ENCODE measurements at places on chromosomes 1 and 21. TPM values are rescaled to one million over a fixed set of nuclear protein-coding genes. Genes with fewer than 3 reads are reported as not detected.

GRCh38 chr1:176566004-176566975 lies 103.3 kb downstream of the PAPPA2 start:
- no peak overlapping the region for H3K4me3 ChIP-seq
- H3K4me1 ChIP-seq: no peaks in the 10 kb centered on the region
- no peak overlapping the region for H3K27ac ChIP-seq

DNA sequence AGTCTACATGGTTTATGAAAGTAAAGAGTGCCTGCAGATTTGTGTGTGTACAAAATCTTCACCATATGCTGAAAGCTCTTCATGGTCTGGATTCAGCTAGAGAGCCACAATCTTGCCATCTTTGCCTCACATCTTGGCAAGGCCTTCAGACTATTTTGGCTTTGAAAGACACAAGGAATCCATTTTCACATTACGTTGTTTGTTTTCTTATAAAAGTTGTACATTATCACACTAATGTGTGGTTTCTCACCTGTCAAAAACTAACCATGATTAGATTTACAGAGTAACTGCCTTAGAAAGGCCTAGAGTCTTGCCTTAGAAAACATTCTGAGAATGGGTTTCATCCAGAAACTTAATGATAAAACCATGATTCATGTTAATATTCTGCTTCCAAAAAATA lies 494.6 kb downstream of the NEGR1 start:
- H3K4me3 ChIP-seq: no peak overlapping the region
- H3K36me3 ChIP-seq: no peaks in the 10 kb centered on the region
- H3K4me1 ChIP-seq: no peaks in the 10 kb centered on the region
- no peak for DNase-seq

DNA sequence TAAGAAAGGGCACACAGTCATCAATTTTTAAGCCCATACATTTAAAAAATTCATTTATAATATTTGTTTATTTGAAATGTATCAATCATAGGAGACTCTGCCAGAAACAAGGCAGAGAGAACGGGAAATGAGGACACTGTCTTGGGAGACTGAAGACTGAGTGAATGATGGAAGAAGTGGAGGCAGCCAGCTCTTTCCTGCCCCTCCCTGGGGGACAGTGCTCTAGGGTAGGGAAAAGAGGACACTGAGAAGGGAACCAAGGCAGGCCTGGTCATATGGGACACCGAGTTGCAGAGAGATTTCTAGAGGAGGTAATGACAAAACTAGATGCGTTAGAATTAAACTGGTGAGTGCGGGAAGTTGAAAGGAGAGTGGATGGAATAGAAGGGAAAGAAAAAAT lies 31.6 kb downstream of the EEIG2 start:
- H3K27me3 ChIP-seq: no peaks in the 10 kb centered on the region
- DNase-seq: no peak
- peaks cover 44% of the 10 kb centered on the region for H3K4me1 ChIP-seq
- peaks cover 5% of the 10 kb centered on the region for H3K36me3 ChIP-seq
- no peak overlapping the region for H3K4me3 ChIP-seq

GRCh38 chr1:3542676-3543075 lies 68.6 kb downstream of the MEGF6 start:
- H3K27ac ChIP-seq: no peak overlapping the region
- H3K27me3 ChIP-seq: no peaks in the 10 kb centered on the region
- no peaks in the 10 kb centered on the region for H3K4me1 ChIP-seq
- H3K4me3 ChIP-seq: no peak overlapping the region
- no peak for DNase-seq
- H3K36me3 ChIP-seq: no peaks in the 10 kb centered on the region

- H3K4me3 ChIP-seq: no peak overlapping the region
- no peaks in the 10 kb centered on the region for H3K27me3 ChIP-seq
- H3K4me1 ChIP-seq: no peaks in the 10 kb centered on the region
- DNase-seq: no peak
These were observed 24.0 kb downstream of the RGS7 start for GRCh38 chr1:241332987-241333386.

- no peak overlapping the region for H3K4me3 ChIP-seq
- DNase-seq: no peak
- no peaks in the 10 kb centered on the region for H3K27me3 ChIP-seq
- H3K36me3 ChIP-seq: peaks cover 18% of the 10 kb centered on the region
These were observed 79.8 kb downstream of the PKN2 start for GRCh38 chr1:88763649-88764406.

DNA sequence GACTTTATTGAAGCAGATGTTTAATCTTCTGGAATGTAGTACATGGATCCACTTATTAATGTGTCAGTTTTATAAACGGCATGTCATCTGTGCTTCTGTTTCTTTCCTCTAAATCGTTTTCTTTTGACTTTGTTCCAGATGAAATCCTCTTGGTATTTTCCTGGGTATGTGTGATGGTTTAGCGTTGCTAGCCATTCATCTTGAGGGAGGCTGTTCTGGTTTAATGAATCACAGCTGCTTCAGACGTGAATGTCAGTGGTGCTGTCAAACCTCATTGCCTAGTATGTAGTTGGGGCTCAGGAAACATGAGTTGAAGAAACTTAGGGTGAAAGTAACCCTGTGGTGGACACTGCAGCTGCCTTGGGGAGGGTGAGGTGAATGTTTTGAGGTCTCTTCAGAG lies 33.2 kb downstream of the KCNK1 start:
- H3K4me1 ChIP-seq: no peaks in the 10 kb centered on the region
- no peak overlapping the region for H3K27ac ChIP-seq
- H3K4me3 ChIP-seq: no peak overlapping the region
- H3K27me3 ChIP-seq: no peaks in the 10 kb centered on the region
- DNase-seq: no peak

DNA sequence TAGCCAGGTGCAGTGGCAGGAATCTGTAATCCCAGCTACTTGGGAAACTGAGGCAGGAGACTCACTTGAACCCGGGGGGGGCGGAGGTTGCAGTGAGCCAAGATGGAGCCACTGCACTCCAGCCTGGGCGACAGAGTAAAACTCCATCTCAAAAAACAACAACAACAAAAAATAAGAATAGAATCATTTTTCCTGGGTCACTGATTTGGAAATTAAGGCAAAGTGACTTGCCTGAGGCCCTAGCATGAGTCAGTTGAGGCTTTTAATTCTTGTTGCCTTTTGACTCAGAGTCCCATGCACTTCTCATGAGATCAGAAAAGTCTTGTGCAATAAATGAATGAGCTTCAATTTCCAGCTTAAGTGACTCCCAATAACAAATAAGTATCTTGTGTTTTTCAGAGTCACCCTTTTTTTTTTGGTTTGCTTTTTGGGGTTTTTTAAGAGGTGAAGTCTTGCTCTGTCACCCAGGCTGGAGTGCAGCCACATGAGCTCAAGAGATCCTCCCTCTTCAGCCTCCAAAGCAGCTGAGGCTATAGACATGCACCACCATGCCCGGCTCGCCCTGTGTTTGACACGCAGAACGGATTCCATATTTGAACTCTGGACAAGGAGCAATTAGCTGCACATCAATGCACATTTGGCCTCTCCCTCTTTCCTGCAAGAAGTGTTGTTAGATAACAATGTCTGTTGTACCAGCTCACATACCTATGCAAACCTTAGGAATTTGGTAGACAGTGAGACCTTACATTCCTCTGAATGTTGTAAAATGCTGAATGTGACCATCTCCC lies 3.4 kb upstream of the PLEKHM2 start:
- H3K27ac ChIP-seq: no peak overlapping the region
- DNase-seq: no peak
- no peaks in the 10 kb centered on the region for H3K36me3 ChIP-seq
- H3K4me3 ChIP-seq: no peak overlapping the region
- H3K27me3 ChIP-seq: no peaks in the 10 kb centered on the region
- peaks cover 10% of the 10 kb centered on the region for H3K4me1 ChIP-seq

GRCh38 chr21:32282992-32283391 lies 4.1 kb upstream of the MIS18A start:
- no peak overlapping the region for H3K4me3 ChIP-seq
- DNase-seq: no peak
- H3K27me3 ChIP-seq: no peaks in the 10 kb centered on the region

DNA sequence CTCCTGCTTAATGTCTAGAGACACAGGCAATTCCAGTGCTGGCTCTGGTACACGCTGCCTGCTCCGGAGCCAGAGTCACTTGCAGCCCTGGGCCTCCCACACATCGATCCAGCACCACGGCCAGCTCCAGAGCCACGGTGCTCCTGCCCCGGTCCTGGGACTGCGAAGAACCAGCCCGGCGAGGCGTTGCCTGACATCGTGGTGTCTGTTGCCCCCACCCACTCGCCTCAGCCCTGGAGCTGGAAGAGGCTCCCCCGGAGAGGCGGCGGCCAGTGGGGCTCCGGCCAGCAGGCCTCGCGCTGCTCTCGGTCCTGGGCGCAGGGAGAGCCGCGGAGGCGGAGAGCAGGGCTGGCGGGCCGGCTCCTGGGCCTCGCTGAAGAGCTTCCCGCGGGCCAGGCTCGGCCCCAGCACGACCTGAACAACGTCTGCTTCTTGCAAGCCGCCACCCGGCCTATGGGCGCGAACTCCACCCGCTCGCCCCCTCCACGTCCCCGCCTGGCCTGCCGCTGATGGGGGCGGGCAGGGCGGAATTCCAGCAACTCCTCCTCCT lies 364.8 kb downstream of the CEP170 start:
- no peak overlapping the region for H3K4me3 ChIP-seq
- H3K36me3 ChIP-seq: no peaks in the 10 kb centered on the region
- DNase-seq: no peak
- H3K27ac ChIP-seq: no peak overlapping the region
- peaks cover 27% of the 10 kb centered on the region for H3K27me3 ChIP-seq

GRCh38 chr1:44670751-44671640 lies 3.3 kb downstream of the TMEM53 start:
- no peak overlapping the region for H3K27ac ChIP-seq
- H3K4me3 ChIP-seq: no peak overlapping the region
- H3K36me3 ChIP-seq: no peaks in the 10 kb centered on the region
- no peaks in the 10 kb centered on the region for H3K27me3 ChIP-seq
- peaks cover 19% of the 10 kb centered on the region for H3K4me1 ChIP-seq

The UTS2 gene
- 0.19 TPM for total RNA-seq

The MYCL gene
- 0.20 TPM for total RNA-seq

The RNF207 gene
- 6.2 TPM for total RNA-seq

The KDF1 gene
- total RNA-seq: 0.60 TPM

The CRABP2 gene
- 1.2 TPM for total RNA-seq

The UBE2U gene
- not detected for total RNA-seq

The CYP4A22 gene
- not detected for total RNA-seq

The IL24 gene
- total RNA-seq: 0.72 TPM
